AG04450 (cell line): ENCODE measurements at places on chromosomes 4 and X. TPM values are rescaled to one million over a fixed set of nuclear protein-coding genes. Genes with fewer than 3 reads are reported as not detected.

The C4orf50 gene
- polyA plus RNA-seq = not detected in 2 replicates

The BEX3 gene
- 644 and 772 TPM in 2 replicates for polyA plus RNA-seq

The SPANXB1 gene
- not detected in 2 replicates for polyA plus RNA-seq

The JCHAIN gene
- 0.61 and 1.1 TPM in 2 replicates for polyA plus RNA-seq

The VCX2 gene
- not detected in 2 replicates for polyA plus RNA-seq

The COX7B2 gene
- not detected in 2 replicates for polyA plus RNA-seq

The EFHC2 gene
- 0.40 and 0.42 TPM in 2 replicates for polyA plus RNA-seq

The SLC9B2 gene
- 7.5 and 10.1 TPM in 2 replicates for polyA plus RNA-seq

The IL9R gene
- polyA plus RNA-seq = not detected in 2 replicates

The MBNL3 gene
- 1.1 and 1.2 TPM in 2 replicates for polyA plus RNA-seq

The PNMA6F gene
- polyA plus RNA-seq = not detected in 2 replicates

The EXOC1L gene
- not detected in 2 replicates for polyA plus RNA-seq

DNA sequence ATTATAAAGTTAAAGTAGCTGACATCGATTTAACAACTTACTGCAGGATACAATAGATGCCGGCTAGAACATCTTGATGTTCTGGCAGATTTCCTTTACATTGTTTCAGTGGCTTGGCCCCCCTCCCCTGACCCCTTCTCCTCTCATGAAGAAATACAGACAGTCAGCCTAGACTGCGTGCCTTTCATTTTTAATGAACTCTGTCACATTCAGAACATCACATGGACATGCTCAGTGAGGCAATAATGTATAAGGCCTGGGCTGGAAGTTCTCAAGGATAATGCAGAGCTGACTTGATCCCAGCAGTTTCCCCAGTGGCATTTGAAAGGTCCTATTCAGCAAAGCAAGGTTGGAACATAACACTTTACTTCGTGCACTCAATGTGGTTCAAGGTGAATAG, 239.2 kb downstream of the ANK2 start:
- no peak for DNase-seq

- no peak for DNase-seq
These were observed 101.1 kb upstream of the IL13RA1 start for GRCh38 chrX:118626346-118626745.

DNA sequence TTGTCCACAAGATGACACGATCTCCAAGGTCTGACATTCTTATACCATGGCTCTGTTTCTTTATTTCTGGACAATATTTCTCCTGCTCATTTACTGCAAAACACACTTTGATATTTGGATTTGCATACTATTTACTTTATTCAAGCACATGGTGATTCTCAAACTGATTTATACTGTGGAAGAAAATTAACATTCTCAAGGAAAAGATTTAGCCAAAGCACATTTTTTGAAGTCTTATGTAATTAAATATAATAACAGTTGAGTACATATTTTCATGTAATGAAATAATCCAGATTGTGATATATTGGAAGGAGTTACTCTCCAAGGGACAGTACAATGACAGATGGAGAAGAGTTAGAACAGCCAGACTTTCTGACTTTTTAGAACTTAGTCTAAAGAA, 155.8 kb upstream of the CT83 start:
- no peak for DNase-seq

DNA sequence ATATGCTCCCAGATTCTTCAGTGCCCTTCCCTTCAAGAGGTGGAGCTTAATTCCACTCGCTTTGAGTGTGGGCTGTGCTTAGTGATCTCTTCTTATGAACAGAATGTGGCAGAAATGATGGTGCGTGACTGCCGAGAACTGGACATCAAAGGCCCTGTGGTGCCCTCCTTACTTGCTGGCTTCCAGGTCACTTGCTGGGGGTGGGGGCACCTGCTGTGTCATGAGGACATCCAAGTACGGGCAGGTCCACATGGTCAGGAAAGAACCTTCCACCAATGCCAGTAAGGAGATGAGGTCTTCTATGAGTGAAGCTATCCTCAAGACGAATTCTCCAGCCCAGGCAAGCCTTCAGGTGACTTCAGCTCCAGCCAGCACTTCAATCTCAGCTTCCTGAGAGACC, 95.8 kb downstream of the FAM53A start:
- no peak for DNase-seq

DNA sequence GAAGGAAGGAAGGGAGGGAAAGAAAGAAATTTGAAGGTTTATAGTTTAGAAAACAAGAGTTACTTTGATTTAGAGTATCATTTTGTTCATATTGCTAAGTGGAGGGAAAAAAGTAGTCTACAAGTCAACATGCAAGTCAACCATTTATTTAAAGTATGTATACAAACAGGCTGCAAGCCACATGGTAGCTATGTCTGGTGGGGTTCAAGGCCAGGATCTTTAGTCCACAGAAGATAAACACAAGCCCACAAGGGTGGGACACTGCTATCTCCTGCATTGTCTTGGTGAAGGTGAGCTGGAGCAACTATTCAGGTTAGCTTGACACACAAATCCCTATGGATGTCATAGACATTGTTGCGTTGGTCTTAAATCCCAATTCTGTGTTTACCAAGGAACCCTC, 71.4 kb downstream of the ABCG2 start:
- no peak for DNase-seq

DNA sequence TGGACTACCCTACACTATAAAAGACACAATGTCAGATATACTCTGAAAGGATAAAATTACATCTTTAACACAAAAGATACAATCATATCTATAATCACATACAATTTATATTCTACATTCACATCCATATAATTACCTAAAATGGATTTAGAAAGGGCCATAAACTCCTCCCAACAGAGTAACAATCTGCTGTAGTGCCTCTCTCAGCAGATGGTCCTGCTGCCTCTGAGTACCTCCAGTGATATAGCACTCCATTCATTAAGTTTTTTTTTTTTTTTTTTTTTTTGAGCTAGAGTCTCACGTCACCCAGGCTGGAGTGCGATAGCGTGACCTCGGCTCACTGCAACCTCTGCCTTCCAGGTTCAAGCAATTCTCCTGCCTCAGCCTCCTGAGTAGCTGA, 7.4 kb downstream of the ANKRD37 start:
- DNase-seq = no peak

- no peak for DNase-seq
These were observed 11.2 kb upstream of the RNF4 start for GRCh38 chr4:2457481-2458295.

- no peak for DNase-seq
These were observed 90.1 kb downstream of the RELL1 start for GRCh38 chr4:37595875-37596680.

DNA sequence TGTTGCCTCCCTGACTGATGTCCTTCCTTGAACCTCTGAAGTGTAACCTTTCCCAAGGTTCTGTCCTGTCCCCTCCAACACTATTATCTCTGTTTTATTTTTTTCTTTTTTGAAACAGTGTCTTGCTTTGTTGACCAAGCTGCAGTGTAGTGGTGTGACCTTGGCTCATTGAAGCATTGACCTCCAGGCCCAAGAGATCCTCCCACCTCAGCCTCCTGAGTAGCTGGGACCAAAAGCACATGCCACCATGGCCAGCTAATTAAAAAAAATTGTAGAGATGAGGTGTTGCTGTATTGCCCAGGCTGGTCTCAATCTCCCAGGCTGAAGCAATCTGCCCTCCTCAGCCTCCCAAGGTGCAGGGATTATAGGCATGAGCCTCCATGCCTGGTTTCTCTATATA, 59.0 kb downstream of the EDA start:
- no peak for DNase-seq

DNA sequence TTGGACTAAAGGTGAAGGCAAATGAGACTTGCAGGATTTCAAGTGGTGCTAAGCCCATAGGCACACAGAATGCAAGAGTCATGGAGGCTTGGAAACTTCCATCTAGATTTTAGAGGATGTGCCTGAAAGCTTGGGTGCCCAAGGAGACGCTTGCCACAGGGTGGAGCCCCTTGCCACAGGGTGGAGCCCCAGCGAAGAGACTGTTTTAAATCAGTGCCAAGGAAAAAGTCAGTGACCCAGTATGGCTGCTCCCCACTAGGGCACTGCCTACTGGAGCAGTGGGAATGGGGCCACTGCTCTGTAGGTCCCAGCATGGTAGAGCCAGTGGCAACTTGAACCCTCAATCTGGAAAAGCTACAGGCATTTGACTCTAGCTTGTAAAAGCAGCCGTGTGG, 794.2 kb upstream of the LCORL start:
- DNase-seq = no peak

DNA sequence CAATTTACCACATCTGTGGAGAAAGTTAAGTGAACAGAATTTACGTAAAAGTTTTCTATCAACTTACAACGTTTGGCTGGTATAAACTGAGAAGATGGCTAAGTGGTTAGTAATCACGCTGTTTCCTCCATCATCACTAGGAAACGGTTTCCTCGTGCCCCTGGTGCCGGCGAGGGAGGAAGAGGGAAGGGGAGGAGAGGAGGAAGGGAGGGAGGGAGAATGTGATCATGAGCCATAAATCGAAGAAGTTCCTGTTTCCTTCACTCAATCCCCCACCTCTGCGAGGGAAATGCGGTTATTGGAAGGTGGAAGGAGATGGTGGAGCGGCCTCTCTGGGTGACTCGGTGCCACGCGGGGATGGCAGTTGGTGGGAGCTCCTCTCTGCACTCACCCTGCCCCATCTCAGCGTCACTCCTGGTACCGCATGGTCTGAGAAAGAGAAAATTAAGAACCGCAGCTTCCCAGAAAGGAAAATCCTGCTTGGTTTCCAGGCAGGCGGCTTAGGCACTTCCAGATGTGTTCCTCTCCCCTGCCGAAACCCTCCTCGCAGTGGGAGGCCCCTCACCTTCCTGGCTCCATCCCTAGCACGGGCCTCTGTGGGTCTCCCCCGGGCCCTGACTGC, 216.8 kb downstream of the AFAP1 start:
- DNase-seq = no peak

- DNase-seq = no peak
These were observed 32.3 kb downstream of the PRDM8 start for GRCh38 chr4:80229590-80229989.

DNA sequence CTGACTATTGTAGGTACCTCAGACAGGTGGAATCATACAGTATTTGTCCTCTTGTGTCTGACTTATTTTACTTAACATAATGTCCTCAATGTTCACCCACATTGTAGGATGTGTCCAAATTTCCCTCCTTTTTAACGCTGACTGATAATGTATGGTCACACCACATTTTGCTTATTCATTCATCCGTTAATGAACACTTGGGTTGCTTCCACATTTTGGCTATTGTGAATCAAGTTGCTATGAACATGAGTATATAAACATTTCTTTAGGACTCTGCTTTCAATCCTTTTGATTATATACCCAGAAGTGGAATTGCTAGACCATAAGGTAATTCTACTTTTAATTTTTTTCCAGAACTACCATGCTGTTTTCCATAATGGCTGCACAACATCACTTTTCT, 87.0 kb upstream of the NDP start:
- no peak for DNase-seq

GRCh38 chr4:137626942-137627738, 94.8 kb upstream of the PCDH18 start:
- DNase-seq = no peak

GRCh38 chrX:10582215-10582733, 38.1 kb downstream of the MID1 start:
- DNase-seq = no peak

- no peak for DNase-seq
These were observed 107.0 kb downstream of the CT47B1 start for GRCh38 chrX:120768681-120769080.

DNA sequence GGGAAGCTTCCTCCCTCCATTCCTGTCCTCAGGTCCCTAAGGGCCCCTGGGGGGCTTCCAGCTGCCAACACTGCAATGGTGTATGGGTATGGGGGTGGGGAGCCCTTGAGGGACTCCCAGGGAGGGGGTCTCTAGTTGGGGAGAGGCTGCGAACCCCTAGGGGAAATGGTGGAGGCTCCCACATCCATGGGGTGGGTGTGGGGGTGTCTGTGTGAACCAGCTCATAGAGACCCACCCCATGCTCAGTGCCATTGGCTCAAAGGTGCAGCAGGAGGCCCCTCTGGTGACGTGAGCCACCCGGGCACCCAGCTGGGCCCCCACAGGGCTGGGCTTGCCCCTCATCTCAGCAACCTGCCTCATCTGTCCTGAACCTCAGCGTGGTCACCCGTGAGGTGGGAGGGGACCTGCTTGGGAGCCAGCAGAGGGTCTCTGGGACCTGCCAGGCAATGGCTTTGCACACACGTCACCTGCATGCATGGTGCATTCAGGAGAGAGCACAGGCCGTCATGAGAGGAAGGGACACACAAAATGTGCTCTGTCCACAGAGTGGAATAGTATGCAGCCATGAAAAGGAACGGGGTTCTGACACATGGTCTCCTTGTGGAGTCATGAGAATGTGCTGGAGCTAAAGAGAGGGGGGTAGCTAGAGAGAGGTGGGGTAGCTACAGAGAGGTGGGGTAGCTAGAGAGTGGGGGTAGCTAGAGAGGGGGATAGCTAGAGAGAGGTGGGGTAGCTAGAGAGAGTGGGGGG, 22.7 kb upstream of the PLCXD1 start:
- no peak for DNase-seq

GRCh38 chrX:9662148-9662547, 103.5 kb downstream of the GPR143 start:
- no peak for DNase-seq

DNA sequence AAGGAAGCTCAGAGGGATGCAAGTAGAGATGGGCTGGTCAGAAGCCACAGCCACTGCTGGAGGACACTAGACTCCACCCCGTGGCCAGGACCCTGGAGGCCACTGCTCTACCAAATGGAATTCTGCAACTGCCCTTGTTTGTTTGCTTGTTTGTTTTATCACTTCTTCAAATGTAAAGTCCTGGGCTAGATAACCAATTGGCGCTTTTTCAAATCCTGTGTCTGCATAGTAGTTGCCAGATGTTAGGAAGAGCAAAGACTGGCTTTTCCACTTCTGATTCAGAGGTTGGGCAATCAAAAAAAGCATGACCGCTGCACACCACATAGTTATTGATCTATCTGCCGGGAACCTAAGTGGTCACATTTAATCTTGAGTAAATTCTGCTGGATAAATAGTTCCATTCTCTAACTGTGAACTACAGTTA, 255.2 kb upstream of the SFRP2 start:
- no peak for DNase-seq

GRCh38 chr4:8837181-8837841, 34.3 kb downstream of the HMX1 start:
- DNase-seq = no peak

DNA sequence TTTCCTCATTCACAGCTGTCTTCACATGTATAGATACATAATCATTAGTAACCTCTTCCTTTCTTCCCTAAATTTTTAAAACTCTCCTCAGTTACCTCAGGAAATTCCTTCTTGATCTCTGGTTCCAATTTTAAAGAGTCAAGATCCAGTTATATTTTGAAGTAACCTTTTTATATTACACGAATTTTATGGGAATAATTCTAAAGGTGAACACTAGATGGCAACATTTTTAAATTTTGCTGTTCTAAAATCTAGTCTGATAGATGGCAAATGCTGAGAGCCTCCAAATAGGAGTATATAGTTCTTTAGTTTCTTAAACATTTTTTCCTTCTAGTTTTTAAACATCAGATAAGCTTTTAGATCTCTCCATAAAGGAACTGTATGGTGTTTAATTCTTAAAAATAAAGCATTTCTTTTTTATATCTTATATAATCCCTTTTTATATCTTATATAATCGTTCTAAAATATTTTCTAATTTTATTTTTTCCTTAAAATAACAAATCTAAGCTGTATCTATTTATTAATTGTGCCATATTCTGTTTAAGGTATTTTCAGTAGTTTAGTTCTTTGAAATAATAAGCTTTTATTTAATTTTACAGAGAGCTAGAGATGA, 37.9 kb upstream of the PAPSS1 start:
- peak; percentile 6 for DNase-seq
